ENCODE measurements at places on chromosomes 6 and 20.

DNA sequence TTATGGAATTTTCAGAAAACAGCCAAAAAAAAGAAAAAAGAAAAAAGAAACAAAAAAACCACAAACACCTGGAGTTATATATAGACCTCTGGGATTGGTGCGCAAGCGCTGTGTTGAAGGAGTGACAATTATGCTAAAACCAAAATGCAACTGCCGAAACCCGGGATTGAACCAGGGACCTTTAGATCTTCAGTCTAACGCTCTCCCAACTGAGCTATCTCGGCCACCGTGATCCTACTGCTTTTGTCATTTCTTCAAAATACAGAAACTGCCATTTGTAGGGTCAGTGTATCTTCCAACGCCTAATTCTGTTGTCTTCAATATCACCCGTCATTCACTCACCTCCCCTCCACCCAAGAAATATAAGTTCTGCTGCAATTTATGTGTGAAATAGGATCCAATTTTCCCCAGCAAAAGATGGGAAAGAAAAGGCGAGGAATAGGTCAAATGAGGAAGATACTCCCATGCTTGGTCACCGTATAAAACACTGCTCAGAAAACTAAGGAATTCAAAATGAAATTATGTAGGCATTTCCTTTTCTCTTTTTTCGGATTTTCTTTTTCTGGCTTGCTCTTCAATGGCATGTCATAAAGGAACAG is 116.0 kb downstream of the TRIM27 start:
- DNase-seq: peak; percentile 69

- DNase-seq: peak; percentile 84
Measured at GRCh38 chr20:4375881-4376280, 345.8 kb upstream of the PRND start.

- DNase-seq: no peak
Measured at GRCh38 chr6:28632326-28632851, 106.7 kb downstream of the GPX5 start.

DNA sequence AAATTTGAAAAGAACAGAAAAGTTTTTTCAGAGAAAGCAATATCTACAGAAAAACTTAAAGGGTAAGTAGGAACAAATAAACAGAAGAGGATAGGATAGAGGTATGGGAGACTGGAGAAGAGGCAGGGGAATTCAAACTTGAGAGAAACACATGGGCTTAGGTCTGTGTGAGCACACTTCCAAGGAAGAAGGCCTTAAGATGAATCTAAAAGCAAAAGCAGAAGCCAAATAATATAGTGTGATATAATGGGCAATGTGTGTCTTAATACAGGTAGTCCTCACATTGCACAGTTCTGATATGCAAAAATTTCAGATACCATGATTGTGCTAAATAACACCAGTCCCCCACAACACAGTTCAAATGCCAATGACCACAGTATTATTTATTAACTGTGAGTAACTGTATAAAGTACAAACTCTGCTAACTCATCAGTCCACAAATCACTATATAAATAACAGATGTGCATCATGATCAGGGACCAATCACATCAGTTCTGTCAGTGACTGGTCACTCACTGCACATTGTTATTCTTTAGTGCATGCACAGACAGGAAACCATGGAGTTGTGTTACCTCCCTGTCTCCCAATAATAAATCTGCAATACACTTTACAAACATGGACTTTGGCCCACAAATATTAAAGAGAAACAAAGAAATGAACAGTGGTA is 18.6 kb downstream of the SNX14 start:
- DNase-seq: peak; percentile 89

DNA sequence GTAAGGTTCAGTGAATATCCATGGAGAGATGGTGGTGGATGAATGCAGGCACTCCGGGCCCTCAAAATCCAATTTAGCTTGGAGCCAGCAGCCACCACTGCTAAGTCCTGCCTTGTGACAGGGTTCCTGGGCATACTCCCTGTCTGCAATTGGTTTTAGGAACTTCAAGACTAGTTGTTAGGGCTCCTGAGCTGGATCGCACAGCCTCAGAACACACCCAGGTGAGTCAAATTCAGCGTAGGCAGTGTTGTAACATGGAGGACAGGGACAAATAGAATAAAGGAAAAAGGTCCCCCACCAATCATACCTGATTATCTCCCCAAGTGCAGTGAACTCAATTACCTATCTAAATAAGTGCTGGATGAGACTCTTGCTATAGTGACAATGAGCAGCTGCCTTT is 74.6 kb downstream of the PERP start:
- no peak for DNase-seq

DNA sequence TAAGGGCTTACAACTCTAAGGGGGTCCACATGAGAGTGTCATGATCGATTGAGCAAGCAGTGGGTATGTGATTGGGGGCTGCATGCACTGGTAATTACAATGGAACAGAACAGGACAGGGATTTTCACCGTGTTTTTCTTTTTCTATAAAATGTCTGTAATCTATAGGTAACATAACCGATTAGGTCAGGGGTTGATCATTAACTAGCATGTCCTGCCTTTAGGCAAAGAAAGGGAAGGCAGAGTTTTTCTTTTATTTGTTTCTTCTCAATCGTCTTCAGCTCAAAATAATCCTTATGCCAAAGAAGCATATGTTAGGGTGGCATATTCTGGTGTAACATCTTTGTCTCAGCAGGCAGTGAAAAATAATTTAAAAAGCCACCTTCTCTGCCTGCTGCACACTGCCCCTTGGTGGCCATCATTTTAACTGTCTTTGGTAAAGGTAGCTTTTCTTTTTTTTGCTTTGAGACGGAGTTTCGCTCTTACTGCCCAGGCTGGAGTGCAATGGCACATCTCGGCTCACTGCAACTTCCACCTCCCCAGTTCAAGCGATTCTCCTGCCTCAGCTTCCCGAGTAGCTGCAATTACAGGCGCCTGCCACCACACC is 9.7 kb upstream of the CEP43 start:
- peak; percentile 49 for DNase-seq

DNA sequence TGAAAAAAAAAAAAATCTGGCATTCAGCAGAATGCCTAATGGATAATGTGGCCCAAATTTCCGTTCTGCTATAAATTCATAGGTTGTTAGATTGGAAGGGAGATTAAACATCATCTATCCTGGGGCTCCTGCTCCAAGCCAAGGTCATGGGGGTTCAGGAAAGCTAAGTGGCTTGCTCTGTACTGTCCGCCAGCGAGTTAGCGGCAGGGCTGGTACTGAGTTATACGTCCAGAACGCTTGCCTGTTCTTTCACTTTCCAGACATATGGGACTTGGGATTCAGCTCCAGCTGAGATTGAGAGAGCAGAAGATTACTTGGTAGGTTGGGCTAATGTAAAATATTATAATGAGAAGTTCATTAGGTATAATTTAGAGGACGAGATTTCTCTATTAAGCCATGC is 858 bp downstream of the RWDD1 start:
- DNase-seq: peak; percentile 55

DNA sequence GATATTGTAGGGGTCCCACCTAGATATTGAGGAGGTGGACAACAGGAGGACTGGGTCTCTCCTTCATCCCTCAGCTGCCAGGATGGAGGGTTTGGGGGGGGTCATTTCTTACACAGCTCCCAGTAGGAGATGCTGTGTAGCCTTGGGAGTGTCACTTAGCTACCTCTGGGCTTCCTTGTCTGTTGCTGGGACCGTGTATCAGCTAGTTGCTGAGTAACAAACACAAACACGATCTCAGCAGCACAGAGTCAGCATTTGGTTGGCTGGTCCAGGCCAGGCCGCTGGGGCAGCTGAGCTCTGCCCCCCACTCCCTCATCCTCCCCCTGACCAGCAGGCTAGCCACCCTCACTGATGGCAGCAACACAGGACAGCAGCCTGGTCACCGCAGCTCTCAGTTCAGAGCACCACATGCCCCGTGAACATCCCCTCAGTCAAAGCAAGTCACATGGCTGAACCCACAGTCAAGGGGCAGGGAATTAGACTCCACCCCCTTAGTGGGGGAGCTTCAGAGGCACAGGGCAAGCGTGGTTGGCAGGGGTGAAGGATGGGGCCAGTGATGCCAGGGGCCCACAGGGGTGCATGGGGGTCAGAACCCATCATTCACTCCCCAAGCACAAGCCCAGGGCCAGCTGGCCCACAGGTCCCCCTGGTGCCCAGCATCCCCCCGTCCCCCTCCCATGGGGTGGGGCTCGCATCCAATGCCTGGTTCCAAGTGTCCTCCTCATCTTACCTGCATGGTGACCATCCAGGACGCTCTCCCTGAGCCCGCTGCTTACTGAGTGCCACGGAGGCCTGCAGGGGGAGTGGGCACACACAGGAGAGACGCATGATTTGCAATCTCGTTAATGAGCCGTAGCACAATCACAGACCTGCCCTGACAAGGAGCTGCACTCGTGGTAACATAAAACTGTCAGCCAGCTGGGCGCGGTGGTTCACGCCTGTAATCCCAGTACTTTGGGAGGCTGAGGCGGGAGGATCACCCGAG is 112.4 kb downstream of the TAF4 start:
- DNase-seq: no peak

DNA sequence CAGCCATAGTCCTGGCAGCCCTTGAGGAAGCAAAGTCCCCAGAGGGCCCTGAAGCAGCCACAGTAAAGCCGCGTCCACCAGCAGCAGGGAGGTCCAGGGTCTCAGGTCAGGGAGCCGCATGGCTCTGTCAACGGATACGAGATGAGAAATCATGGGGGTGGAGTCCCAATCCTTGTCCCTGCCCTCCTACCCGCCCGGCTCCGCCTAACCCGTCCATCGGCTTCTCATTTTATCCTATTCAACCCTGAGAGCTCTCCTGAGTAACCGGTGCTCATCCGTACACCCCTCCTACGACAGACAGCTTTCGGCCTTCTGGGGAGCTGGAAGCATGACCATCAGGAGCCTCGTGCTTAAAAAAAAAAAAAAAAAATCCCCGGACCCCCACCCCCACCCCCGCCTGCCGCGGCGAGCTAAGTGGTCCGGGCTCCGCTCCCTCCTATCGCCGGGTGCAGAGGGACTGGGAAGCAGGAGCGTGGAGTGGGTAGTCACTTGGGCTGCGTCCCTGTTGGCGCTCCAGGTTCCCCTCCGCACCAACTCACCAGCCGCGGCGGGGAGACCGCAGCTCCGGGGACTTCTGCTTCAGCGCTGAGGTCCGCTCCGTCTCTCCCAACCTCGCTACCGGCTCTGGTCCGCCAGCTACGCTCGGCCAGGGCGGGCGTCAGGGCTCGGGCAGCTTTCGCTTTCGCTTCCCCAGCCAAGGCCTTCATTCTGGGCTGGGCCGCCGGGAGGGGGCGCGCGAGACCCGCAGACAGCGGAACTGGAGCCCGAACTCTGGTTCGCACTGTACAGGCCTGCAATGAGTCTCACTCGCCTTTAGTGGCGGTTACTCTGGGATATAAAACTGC is at the start of gene TAP2:
TSS of gene TAP2 (minus strand) at position 626 of the 845 bp plus-strand sequence. CDS start at position 120, 506 bp downstream.
- peak; percentile 89 for DNase-seq

DNA sequence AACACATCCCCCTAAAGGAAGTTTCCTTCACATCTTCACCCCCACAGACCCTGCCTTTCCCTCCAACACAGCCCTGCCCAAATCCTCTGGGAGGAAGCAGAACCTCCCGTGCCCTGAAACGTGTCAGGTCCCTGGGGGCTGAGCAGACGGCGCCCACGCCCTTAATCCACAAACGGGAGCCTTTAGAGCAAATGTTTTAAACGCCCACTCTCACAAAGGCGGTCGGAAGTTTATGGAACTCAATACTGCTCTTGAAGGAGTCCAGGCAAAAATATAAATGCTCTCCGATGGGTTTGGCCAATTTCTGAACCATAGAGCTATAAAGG is 237.1 kb upstream of the AFDN start:
- no peak for DNase-seq

GRCh38 chr6:132490478-132491204 is 22.3 kb downstream of the STX7 start:
- no peak for DNase-seq

GRCh38 chr6:161373905-161374451 is 100.1 kb upstream of the AGPAT4 start:
- peak; percentile 50 for DNase-seq

- peak; percentile 73 for DNase-seq
Measured at GRCh38 chr6:74368746-74369145, 672.7 kb downstream of the CD109 start.

GRCh38 chr20:25399037-25399430 is 8.4 kb upstream of the ABHD12 start:
- peak; percentile 83 for DNase-seq

DNA sequence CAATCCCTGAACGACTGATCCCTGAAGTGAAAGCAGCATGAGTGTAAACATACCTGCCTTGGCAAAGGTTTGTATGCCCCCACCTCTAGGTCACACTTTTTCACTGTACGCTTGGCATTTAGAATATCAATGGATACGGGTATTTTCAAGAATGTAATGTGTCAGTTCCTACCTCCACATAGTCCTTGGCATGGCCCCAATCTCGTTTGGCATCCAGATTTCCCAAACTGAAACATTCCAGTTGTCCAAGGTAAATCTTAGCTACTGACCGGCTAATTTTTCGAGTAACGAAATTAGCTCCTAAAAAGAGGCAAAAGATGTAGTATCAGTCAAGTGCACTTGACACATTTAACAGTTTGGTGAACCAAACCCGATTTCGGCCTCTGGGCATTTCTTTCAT is 315.5 kb downstream of the GMDS start:
- DNase-seq: no peak

GRCh38 chr6:44135173-44135758 is 7.9 kb downstream of the TMEM63B start:
- no peak for DNase-seq

DNA sequence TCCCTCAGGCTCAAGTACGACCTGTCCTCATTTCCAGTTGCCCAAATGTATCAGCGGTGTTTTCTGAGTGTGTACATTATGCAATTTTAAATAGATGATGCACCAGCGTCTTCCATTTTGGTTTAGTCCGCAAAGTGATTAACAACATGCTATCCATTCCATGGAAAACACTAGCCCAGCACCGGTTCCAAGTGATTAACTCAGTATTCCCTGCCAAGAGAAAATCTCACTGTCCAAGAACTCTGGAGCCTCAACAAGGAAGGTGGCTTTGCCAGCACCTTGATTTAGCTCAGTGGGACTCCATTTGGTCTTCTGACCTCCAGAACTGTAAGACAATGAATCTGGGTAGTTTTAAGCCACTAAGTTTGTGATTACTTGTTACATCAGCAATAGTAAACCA is 107.2 kb downstream of the FOXC1 start:
- DNase-seq: no peak

GRCh38 chr6:131061041-131061750 is 1.8 kb downstream of the EPB41L2 start:
- peak; percentile 67 for DNase-seq

GRCh38 chr20:63508072-63508768 is 9.3 kb upstream of the EEF1A2 start:
- DNase-seq: no peak
